Peyer's patch (tissue), 4 donors: ENCODE measurements at places on chromosomes 3 and 15. TPM values are rescaled to one million over a fixed set of nuclear protein-coding genes. Genes with fewer than 3 reads are reported as not detected.

- no peaks in the 10 kb centered on the region for H3K4me1 ChIP-seq
- no peaks in the 10 kb centered on the region for H3K27me3 ChIP-seq
- DNase-seq: no peak
- H3K4me3 ChIP-seq: no peak overlapping the region
Measured at GRCh38 chr3:138371070-138371965, 22.9 kb downstream of the MRAS start.

DNA sequence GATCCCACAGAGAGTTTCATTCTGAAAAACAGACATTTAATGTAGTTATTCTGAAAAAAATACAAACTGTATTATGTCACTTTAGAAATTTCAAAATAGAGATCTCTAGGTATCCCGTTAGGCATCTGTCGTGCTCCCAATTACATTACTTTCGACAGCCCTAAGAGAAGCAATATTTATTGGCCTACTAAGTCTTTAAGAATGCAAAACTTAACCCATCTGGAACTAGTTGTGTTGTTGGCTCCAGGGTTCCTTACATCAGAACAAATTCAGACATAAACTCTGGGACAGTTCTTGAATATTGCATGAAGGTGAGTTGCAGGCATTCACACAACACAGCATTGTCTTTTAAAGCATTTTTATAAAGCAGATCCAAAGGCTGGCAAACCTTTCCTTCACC is 498.4 kb downstream of the FHIT start:
- no peaks in the 10 kb centered on the region for H3K36me3 ChIP-seq
- no peak overlapping the region for H3K27ac ChIP-seq
- DNase-seq: no peak
- no peaks in the 10 kb centered on the region for H3K27me3 ChIP-seq
- H3K4me1 ChIP-seq: no peaks in the 10 kb centered on the region

DNA sequence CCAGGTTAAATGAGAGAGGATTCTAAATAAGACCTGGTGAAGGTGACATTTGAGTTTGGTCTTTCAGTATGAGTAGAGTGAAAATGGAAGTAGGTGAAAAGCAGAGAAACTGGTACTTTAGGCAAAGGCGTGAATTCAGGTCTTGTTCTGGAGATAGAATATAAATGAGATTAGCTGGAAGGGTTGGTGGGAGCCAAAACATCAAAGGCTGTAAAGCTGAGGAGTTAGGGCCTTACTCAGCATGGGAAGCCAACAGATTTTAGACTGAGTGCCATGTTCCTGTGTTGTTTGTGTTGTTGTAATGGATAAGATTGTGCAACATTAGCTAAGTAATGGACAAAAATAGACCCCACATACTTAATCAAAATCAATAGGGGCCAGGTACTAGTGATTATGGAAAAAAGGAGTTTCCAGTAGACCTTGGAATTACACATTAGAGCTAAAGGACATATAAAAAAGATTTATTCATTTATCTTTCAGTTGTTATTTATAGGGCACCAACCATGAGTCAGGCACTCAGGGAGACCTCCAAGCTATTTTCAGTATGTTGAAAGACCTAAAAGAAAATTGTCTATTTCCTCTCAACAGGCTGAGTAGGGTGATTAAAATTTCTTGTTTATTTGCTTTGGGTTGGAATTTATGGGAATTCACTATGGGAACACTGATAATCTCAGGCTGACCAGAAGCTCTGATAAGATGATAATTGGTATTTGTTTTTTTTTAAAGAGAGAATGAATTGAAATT is 20.8 kb downstream of the ARL14 start:
- no peak overlapping the region for H3K27ac ChIP-seq
- no peak overlapping the region for H3K4me3 ChIP-seq
- H3K4me1 ChIP-seq: no peaks in the 10 kb centered on the region
- H3K27me3 ChIP-seq: no peaks in the 10 kb centered on the region
- no peak for DNase-seq

DNA sequence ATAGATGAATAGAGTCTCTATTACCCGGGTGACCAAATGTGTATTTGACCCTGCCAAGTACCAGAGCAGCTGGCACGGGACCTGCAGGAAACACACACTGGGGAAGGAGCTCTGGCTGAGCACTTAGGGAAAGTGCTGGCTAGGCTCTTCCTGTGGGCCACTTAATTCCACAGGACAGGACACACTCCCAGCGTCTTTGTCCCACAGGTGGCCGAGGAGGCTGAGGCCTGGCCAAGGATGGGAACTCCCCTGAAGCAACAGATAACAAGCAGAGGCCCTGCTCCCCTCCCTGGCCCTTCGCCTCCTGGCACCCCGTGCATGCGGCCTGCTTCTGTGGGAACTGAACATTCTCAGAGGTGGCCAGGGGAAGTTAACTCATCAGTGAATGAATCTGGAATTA is 180.8 kb downstream of the ATP10A start:
- peaks cover 12% of the 10 kb centered on the region for H3K36me3 ChIP-seq
- no peak overlapping the region for H3K4me3 ChIP-seq
- DNase-seq: peak; percentile 31
- H3K4me1 ChIP-seq: no peaks in the 10 kb centered on the region

DNA sequence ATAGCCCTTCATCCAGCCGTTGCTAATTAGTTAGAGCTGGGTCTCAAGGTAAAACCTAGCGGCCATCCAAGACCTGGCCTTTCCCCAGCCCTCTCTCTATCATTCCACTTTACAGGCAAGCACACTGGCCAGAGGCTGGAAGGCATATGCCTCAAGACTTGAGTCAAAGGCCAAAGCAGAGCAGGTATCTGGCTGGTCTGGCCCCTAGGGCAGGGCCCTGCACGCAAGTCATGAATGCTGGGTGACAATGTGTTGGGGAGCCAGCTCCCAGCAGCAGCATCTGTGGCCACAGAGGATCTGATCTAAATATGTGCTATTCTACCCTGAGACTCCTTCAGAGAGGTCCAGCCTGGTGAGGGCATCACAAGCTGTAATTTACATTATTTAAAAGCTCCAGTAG is 113.6 kb downstream of the LRTM1 start:
- no peak overlapping the region for H3K4me3 ChIP-seq
- H3K36me3 ChIP-seq: no peaks in the 10 kb centered on the region
- DNase-seq: no peak
- no peaks in the 10 kb centered on the region for H3K4me1 ChIP-seq
- no peaks in the 10 kb centered on the region for H3K27me3 ChIP-seq

DNA sequence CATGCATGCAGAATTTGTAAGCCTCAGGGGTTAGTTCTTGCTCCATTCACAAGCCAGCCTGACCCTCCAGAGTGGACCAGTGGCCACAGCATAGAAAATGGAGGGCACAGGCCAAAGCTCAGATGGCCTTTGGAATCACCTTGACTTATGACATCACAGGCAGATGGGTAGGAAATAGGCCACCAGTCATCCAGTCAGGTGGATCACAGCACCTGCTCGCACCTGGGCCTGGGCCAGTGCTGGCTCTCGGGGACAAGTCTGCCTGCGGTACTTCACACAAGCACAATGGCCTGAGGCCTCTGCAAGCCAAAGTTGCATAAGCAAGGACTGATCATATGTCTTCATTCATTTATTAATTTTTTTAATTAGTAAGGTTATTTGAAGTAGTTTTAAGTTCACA is 39.3 kb downstream of the PPCDC start:
- H3K27me3 ChIP-seq: no peaks in the 10 kb centered on the region
- no peak overlapping the region for H3K4me3 ChIP-seq
- no peaks in the 10 kb centered on the region for H3K4me1 ChIP-seq

- no peaks in the 10 kb centered on the region for H3K36me3 ChIP-seq
- H3K4me3 ChIP-seq: no peak overlapping the region
- no peaks in the 10 kb centered on the region for H3K4me1 ChIP-seq
- peak; percentile 58 for DNase-seq
- no peak overlapping the region for H3K27ac ChIP-seq
Measured at GRCh38 chr3:189304465-189305351, 132.9 kb downstream of the TPRG1 start.

DNA sequence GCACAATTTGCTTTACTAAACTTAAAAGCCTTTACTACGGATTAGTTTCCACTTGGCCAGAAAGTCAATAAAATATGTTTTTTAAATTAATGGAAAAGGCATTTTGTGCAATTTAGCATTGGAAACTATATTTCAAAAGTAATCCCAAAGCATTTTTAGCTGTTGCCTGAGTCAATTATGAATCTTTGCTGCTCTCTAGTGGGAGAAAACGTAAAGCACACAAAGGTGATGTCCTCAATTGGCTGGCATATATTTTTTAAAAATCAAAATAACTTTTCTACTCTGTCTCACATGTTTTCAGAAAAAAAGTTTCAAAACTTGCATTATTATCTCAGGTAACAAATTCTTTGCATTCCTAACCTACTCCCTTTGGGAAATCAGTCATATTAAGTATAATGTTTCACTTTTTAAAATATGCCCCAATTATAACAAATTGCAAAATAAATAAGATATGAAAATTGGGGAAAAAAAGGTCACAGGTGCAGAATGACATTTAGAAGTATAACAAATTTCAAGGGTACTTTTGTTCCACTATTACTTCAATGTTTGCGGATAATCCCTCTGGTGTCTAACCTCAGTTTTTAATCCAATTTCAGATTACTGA is 47.2 kb upstream of the TEX55 start:
- no peak overlapping the region for H3K4me3 ChIP-seq
- no peaks in the 10 kb centered on the region for H3K27me3 ChIP-seq
- no peak for DNase-seq
- H3K27ac ChIP-seq: no peak overlapping the region
- no peaks in the 10 kb centered on the region for H3K4me1 ChIP-seq

DNA sequence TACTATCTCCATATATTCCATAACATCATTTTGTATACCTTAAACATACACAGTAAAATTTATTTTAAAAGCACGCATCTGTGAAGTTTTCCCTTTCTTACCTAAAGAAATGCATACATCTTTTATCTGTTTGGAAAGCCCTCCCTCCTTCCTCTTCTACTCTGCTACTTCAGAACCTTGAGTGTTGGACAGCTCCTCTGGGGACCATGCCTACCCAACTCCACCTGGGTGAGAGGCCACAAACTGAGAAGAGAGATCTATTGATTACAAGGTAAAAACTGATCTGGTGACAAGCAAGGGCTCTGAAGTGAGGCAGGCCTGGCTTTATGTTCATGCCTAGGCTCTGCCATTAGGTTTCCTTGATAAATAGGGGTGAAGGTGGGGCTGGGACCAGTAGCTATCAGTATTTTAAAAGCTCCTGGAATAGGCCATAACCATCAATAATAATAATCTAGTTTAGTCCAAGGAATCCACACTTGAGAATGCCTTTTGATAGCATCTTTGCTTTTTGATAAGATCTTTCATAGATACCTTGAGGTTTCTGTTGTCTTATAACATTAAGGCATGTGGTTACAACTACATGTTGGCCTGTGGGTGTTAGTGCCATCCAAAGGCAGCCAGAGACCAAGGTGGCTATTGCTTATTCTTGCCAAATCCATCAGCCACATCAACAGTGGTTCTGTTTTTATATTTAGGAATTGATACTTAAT is 148.8 kb downstream of the KCNMB2 start:
- no peaks in the 10 kb centered on the region for H3K27me3 ChIP-seq
- no peaks in the 10 kb centered on the region for H3K4me1 ChIP-seq
- no peaks in the 10 kb centered on the region for H3K36me3 ChIP-seq

DNA sequence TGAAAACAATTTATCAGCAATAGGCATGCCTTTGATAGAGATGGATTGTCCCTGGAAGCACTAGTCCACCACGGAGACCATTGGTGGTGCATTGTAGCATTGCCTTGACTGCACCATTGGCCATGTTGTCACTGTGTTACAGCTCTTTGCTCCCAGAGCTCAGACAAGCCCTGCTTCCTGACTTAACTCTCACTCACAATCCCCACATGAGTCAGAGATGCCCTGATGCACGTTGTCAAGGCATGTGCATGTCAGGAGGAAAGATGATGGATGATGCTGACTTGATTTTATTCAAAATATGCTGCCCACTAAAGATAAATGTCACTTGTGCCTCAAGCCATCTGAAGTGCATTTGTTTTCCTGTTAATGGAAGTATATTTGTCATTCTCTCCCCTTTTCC is 266.1 kb downstream of the ARRDC4 start:
- H3K27me3 ChIP-seq: no peaks in the 10 kb centered on the region
- no peak overlapping the region for H3K4me3 ChIP-seq
- no peak overlapping the region for H3K27ac ChIP-seq
- no peaks in the 10 kb centered on the region for H3K36me3 ChIP-seq
- no peak for DNase-seq
- no peaks in the 10 kb centered on the region for H3K4me1 ChIP-seq

- H3K27me3 ChIP-seq: no peaks in the 10 kb centered on the region
- no peak for DNase-seq
- no peak overlapping the region for H3K4me3 ChIP-seq
- no peak overlapping the region for H3K27ac ChIP-seq
Measured at GRCh38 chr3:177904621-177905020, 631.6 kb upstream of the KCNMB2 start.

DNA sequence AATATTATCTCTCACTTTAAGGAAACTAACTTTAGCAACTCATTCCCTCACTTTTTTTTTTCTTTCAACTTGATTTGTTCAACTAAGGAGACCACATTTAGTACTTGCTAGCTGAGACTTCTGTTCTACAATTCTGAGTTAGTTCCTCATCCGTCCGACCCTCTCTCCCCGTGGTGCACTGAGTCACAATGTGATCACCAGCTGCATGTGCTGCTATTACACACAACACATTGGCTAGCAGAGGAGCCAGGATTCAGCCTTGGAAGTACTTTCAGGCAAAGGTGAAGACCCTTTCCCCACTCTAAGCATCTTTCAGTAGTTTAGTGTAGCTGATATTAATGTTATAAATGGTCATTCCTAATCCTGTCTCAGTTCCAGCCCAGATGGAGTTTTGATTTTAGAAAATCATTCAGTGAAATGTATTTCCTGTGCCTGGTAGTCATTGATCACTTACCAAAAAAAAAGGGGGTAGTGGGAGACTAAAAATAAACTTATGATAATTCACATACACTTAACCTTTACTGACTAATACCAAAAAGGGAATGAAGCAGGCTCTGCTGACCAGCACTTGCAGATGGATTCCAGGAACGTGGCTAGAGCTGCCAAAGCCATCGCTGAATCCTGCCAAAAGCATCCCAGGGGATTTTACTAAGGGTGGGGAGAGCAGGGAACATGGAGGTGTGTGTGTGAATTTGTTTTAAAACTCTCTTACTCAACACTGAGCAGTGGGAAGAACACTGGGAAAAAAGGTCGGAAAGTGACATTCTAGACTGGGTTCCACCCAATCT is 424.8 kb downstream of the LPP start:
- no peak overlapping the region for H3K4me3 ChIP-seq
- H3K27me3 ChIP-seq: no peaks in the 10 kb centered on the region
- H3K36me3 ChIP-seq: no peaks in the 10 kb centered on the region
- no peak for DNase-seq
- H3K27ac ChIP-seq: no peak overlapping the region

- no peaks in the 10 kb centered on the region for H3K27me3 ChIP-seq
- DNase-seq: no peak
- H3K27ac ChIP-seq: peak overlapping the region; percentile 36
- H3K4me1 ChIP-seq: peaks cover 29% of the 10 kb centered on the region
Measured at GRCh38 chr15:78004222-78004727, 73.2 kb downstream of the TBC1D2B start.

The TGM5 gene
- not detected for total RNA-seq

The ANKRD63 gene
- total RNA-seq: not detected

The ITIH3 gene
- total RNA-seq: not detected

The CHDH gene
- 118 TPM for total RNA-seq
